CD4-positive, CD25-positive, alpha-beta regulatory T cell (primary cell): ENCODE measurements at places on chromosomes 7 and 10.

- DNase-seq, result no peak
Measured at GRCh38 chr10:81876253-81877077, 1.5 kb downstream of the NRG3 start.

- DNase-seq, result no peak
Measured at GRCh38 chr7:2141021-2141410, 91.7 kb downstream of the MAD1L1 start.

DNA sequence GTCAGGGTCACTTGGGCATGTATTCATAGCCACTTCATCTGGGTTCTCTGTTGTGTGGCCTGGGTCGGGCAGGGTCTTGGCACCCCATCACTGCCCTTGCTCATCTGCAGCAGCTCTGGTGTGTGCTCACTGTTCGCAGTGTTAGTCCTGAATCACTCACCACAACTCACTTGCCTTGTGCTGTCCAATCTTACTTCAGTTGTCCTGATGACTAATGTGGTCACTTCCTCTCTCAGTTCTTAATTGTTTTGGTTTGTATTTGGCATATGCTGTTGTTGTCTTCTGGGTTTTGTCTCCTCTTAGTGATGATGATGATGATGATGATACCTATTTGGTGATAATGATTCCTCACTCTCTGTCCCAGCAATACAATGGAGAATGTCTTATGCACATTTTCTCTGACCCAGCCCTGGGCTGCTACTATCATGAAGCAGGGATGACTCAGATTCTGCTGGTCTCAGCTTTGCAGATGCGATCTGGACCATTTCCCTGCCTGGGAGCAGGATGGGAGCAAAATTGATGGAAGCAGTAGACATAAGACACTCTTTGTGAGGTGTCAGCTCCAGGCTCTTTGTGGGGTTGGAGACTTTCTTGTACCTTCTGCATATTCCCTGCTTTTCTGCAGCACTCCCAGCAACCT lies 17.0 kb downstream of the ADRA2A start:
- no peak for DNase-seq

DNA sequence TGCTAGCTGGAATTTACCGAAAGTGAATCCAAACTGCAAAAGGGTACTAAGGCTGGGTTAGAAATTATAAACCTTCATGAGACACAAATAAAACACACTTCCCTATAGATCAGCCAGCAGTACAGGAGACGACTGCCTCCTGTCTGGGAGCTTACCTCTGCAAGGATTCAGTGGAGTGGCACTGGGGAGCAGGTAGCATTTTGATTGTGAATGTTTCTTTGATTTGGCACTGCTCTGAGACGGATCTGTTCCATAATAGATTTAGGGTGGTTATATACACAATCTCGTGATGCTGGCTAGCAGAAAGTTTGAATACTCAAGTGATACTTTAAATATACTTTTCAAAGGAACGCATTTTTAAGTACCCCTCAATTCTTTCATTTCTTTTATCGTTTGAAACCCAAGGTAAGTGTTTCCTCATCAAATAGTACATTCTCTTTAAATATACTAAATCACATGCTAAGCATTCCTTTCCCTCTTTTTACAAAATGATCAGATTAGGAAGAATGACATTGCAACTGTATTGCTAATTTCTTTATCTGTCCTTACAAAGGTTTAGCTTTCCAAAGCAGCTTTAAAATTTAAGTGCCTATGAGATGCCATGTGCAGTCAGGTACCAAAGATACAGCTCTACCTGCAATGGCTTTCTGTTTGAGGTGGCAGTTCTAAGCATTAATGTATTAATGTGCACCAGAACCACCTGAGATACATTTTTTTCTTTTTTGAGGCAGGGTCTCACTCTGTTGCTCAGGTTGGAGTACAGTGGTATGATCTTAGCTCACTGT lies 20.6 kb upstream of the CHCHD3 start:
- no peak for DNase-seq

GRCh38 chr10:72090326-72090725 lies 2.0 kb upstream of the SPOCK2 start:
- DNase-seq, result no peak

GRCh38 chr10:104208730-104209129 lies 23.4 kb downstream of the CFAP43 start:
- DNase-seq, result no peak

DNA sequence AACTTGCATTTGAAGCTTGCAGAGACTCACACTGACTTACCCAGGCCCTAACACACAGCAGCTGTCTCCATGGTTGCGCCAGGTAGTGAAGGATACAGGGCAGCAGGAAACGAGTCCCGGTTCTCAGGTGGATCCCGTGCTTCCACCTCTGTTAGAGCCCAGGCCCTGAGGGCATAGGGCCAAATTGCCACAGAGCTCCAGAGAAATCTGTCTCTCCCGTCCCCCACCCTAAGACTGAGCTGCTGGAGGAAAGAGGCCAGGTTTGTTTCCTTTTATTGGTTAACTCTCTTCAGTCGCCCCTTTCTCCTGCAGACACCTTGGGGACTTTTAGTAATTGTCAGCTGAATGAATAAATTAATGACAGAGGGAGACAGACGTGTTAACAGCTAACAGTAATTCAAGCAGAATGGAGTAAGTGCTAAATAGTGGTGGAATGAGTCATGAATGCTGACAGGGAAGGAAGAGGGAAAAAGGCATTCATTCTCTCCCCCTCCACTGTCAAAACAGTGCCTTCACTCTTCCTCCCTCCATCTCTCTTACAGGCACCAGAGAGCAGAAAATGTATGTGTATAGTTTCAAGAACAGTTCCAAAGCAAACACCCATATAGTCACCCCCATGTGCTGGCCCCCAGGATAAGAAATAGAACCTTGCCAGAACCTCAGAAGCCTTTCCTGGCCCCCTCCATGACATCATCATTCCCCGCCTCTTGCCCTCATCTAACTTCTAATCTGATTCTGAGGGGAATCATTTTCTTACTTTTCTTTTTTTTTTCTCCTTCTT lies 16.8 kb upstream of the DLG5 start:
- no peak for DNase-seq

DNA sequence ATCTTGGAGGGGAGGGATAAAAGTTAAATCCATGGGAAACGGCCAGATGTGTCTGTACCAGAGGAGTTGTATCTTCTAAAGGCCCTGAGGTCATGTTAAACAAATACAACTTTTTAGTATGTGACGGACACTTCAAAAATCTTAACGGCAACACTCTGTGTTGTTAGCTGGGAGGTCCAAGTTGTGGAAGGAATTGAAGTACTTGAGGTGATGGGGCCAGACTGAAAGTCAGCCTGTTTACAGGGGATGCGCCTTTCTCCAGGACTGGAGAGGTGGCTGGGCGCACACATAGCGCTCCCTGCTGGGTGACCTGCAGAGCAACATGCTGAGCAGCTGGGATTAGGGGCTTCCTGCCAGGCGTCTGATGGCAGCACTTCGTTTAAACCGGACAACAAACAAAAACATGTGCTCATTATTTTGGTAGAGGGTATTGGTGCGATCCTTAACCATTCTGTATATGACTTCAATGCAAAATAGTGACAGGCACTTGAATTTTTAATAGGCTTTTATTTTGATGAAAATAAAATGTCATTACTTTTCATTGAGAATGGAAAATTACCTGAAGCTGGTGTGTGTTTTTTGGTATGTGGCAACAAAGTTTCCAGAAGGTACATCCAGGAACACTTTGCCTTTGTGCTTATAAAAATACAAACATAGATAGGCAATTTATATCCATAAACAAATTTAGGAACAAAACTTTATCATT lies 198.2 kb downstream of the MLLT10 start:
- DNase-seq, result no peak

DNA sequence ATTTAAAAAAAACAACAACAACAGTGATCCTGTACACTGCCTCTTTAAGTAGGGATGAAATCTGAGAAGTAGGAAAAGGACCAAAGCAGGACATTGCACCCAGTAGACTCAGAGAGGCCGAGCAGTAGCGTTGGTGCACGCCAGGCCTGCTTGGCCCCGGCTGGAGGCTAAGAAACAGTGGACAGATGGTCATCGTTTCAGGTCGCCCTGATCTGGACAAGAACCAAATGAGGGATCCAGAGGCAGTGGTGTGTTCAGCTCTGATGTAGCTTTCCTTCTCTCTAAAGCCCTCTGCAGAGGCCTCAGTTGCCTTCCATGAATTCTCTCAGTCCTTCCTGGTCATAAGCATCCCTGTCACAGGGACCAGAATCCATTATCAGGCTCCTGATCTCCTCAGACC lies 142.2 kb upstream of the CDCA7L start:
- DNase-seq, result no peak

GRCh38 chr7:96823274-96823673 lies 113.6 kb upstream of the SEM1 start:
- no peak for DNase-seq

DNA sequence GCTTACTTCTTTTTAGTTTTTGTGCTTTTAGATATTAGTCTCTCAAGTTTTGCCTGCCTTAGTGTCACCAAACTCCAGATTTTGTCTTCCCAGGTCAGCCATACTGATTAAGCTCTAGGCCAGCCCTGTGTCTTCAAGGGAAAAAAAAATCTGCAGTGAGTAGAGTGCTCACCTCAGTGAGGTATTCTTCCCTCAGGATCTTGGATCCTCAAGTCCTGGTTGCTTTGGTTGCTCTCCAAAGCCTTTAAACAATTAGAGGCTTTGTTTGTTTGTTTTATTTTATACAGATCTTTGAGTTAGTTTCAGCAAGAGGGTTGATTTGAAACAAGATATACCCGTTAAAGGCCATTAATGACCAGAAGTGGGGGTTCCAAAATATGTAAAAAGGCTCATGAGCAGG lies 165.2 kb downstream of the GPR158 start:
- DNase-seq, result no peak

DNA sequence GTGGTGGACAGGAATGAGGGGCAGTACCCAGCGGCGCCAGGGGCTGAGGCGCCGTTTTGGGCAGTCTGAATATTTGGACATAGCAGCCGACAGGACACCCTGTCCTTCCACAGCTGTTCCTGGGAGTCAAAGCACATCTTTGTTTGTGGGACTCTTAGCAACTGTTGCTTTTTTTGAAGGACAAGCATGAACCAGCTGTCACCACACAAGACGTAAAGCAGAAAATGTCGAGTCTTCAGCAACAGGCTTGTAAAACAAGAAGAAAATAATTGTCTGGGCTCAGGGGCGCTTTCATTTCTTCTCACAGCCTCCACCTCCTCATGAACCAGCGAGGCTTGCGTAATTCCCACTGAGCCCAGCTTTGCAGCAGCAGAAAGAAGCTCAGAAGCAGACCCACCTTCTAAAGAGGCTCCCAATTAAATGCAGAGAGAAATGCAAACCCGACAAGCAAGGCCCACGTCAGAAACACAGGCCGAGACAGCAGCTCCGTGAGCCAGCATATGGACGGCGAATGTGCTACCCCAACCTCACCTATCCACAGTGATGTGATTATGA lies 68.9 kb upstream of the DNAAF5 start:
- DNase-seq, result no peak

- no peak for DNase-seq
Measured at GRCh38 chr10:104816501-104816900, 175.4 kb downstream of the SORCS3 start.

- no peak for DNase-seq
Measured at GRCh38 chr10:19014498-19014897, 34.1 kb upstream of the MALRD1 start.

- DNase-seq, result no peak
Measured at GRCh38 chr7:27835376-27835775, 95.4 kb downstream of the TAX1BP1 start.

- DNase-seq, result no peak
Measured at GRCh38 chr10:62394556-62395018, 20.4 kb downstream of the ZNF365 start.

DNA sequence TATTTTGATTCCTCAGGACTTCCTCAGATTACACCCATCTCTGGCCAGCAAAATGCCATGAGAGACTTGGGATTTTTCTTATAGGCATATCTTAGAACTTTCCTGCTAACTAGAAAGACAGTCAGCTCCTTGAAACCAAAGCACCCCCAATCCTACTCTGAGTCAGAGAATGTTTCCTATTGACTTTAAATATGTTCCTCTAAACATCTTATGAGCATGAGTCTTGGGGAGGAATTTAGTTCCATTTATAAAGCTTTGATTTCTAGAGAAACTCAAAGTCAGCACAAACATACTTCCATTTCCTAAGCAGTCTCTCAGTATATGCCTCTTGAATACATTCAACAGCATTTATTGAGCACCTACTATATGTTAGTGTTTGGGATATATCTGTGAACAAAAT lies 128.5 kb downstream of the INHBA start:
- no peak for DNase-seq

- DNase-seq, result no peak
Measured at GRCh38 chr10:15293862-15294842, 76.9 kb downstream of the FAM171A1 start.

DNA sequence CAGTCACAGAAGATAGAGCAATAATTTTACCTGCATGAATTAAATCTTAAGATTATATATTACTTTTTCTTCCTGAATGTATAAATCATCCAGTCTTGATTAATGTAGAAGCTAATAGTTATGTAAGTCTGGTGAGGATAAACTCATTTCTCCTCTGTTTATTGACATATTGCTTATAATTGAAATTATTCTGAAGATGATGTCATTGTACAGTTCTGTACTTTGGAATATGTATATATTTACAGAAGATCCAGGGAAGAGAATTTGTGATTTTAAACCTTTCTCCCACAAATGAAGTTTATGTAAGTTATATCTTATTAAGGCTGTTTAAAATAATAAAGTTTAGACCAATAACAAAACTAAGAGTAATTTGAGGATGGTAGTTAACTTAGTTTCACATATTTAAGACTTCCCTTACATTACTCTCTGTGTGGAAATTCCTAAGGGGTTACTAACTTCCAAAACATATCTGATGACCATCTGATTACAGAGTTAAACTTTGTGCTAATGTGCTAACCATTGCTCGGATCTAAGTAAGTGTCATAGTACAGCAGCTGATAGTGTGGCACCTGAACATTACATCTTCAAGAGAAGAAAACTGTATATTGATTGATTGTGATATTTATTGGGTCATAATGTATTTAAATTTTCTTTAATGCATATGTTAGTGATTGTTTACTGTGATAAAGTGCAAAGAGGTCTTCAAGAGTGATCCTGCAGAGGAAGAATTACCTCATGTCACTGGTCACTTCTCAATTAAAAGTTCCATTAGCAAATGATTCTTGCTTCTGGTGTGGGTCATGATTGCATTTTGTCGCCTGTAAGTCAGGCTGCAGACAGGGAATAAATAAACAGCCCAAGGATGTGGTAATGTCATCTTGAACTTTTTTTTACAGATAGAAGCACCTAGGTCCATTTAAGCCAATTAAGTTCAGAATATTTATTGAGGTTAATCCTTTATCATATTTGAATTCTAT lies 96.9 kb downstream of the UBE3C start:
- DNase-seq, result no peak

- DNase-seq, result no peak
Measured at GRCh38 chr7:153886506-153887441, 165.4 kb upstream of the DPP6 start.

- no peak for DNase-seq
Measured at GRCh38 chr7:18901982-18902421, 215.4 kb downstream of the TWIST1 start.

DNA sequence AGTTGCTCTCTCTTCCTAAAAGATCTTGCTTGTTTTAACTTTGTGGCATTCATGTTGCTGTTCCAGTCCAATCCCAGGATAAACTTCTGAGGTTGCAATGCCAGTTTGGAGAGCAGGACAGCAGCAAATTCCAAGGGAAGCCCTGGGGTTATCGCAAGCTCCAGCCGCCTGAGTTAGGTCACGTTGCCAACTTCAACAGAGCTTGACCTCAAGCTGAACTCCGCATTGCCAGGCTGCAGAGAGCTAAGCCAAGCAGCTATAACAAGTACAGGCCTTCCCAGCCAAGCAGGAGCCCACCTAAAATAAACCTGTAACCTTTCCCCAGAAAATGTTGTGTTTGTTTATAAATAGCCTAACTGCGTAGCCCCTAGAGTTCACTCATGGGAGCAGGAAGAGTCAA lies 138.9 kb upstream of the LYZL1 start:
- DNase-seq, result no peak

- no peak for DNase-seq
Measured at GRCh38 chr7:29424295-29424983, 139.2 kb upstream of the PRR15 start.
